NCI-H2171 (cell line): ENCODE measurements at places on chromosomes 2 and 18.

DNA sequence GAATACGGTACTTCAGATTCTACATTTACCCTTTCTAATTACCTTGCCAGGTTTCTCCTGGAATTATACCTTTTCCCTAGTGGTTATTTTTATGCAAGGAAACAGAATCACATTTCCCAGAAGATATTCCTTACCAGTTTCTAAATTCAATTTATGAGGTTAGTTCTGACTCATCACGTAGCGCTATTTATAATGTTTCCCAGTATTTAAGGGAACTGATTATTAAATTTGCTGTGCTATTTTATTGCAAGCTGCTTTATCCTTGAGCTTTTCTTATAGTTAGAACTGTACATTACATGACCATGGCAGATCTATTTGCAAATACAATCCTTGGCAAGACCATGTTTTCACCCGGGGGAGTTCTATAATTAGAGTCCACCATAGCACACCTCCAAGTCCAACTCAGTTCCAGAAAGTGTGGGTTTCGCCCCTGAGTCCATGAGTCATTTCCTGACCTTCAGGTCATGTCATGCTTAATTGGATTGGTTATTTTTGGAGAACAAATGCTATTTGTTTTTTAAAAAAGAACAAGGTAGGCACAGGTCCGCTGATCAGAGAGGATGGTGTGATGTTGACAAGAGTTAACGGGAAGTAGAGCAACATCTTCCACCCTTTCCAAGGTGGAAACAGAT is 126.6 kb downstream of the ZNF532 start:
- no peak for DNase-seq

GRCh38 chr2:28619213-28620196 is 123.6 kb downstream of the PLB1 start:
- DNase-seq = no peak

GRCh38 chr18:77077941-77078689 is 54.5 kb downstream of the MBP start:
- DNase-seq = no peak

DNA sequence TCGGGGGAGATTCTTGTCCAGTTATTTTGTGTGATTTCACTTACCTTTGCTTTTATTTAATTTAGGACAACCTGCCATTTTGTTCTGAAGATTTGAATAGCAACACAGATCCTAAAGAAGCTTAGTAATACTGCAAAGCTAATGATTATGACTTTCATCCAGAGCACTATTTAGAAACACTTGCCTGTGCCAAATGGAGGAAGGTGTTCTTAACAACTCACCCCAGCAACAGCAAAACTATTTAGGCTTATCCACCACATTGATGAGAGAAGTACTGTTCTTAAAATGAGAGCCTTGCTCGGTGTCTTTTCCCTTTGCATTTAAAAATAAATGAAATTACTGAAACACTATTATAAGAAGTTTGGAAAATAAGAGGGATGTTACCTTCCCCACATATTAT is 59.7 kb downstream of the RHBDD1 start:
- no peak for DNase-seq

DNA sequence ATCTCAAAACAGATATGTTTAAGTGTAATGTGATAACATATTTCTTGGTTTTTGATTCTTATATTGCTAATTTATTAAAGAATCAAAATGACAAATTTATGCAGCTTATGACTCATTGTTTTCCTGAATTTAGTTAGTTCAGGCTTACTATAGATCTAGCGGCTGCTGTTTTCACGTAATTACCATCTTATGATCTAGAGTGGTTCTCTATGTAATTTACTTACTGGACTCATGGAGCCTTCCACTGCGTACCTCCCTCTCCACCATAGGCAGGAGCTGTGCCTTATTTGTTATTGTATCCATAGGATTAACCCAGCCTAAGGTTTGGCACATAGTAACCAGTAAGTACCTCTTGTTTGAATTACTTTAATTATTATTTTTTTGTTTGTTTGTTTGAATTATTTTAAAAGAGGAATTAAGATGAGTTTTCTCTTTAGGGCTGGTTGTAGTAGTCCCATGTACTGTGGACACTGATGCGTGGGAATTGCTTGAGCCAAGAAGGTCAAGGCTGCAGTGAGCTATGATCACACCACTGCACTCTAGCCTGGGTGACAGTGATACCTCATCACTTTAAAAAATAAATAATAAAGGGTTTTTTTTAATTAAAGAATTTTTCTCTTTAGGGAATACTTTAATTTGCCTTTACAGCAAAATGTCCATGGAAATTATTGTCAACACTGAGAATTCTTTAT is 165.5 kb downstream of the PHLPP1 start:
- no peak for DNase-seq

- DNase-seq = no peak
Measured at GRCh38 chr2:215712219-215712868, 276.5 kb upstream of the FN1 start.

GRCh38 chr2:63124850-63125249 is 74.2 kb downstream of the OTX1 start:
- DNase-seq = no peak

DNA sequence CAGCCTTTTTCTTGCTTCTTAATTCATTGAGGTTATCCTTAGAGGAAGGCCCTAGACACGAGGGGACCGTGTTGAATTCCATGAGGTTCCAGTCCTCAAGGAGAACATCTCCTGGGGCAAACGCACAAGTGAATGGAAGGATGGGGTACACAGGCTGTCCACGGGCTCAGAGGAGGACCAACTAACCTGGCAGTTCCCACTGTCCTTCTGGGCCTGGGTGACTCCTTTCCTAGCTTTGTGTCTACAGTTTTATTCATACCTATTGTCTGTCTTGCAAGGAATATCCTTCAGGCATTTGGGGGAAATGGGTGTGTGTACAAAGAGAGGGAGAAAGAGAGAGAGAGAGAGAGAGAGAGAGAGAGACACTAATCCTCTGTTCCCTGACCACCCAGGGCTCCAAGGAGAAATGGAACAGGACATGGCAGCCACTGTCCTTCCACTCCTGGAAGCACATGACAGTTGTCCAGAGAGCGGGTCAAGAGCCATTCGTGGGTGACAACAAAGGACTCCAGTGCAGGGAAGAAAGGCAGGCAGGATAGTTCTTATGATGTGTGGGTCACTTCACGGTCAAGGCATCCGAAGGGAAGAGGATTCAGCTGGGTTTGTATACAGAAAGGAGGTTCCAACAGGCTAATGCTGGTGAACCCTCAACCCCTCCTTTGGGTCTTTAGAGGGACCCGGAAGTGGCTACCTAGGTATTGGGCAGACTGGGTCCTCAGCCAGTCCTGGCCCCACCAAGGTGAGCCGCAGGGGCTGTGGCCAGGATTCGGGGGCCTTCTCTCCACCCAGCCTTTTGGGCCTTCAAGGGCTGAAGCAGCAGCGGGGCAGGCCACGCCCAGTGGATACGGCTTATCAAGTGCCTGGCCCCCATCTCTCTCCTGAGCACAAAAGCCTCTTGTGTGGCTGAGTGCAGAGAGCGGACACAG is 150.6 kb downstream of the MYCN start:
- no peak for DNase-seq

- DNase-seq = no peak
Measured at GRCh38 chr18:75183973-75184493, 24.9 kb downstream of the PTGR3 start.

DNA sequence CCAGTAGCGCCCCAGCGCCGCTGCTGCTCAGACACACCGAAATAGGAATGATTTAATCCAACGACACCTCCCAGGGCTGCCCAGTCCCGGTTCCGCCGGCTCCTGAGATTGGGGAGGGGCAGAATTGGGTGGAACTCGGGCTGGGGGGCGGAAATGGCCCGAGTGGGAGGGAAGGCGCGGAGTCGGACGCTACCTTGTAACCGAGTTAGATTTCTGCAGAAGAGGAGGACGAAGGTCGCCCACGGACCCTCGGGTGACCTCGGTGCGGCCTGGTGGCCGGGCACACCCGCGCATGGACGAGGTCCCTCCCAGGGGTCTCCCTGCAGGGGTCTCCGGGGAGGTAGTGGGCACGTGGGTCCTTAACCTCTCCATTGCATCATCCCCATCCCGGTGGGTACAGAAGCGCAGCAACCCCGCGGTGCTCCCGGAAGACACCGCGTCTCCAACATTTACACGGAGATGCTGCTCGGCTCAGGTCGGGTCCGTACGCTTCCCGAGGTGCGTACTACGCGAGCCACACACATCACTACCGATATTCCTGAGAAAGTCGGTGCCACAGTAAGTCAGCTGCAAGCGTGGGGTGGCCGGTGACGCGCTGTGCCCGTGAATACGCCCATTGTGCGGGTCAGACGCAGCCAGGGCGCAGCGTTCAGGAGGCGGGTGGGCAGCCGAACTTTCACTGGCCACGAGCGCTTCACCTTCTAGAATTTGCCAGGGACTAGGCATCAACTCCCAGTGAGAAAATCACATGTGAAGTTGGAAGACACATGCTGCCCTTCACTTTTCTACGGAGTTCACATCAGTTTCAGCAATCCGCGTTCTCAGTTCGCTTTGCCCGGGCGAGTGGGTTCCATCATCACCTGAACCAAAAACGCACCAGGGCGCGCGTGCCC is 3.0 kb downstream of the ZNF516 start:
- DNase-seq = no peak
